ENCODE measurements at places on chromosomes 13 and 19. TPM values are rescaled to one million over a fixed set of nuclear protein-coding genes. Genes with fewer than 3 reads are reported as not detected.

Gene NANOS3
- 0.70 TPM for total RNA-seq

Gene KLK2
- total RNA-seq: 0.27 TPM

Gene RASGRP4
- total RNA-seq: 7.6 TPM

Gene CELF5
- total RNA-seq: 0.41 TPM

Gene CD177
- not detected for total RNA-seq

Gene CLC
- total RNA-seq: 1.9 TPM

Gene CFAP97D2
- total RNA-seq: 0.18 TPM

Gene COL4A1
- not detected for total RNA-seq
